ENCODE measurements at places on chromosomes 7 and 10.

- no peak for DNase-seq
Observed at GRCh38 chr10:129933456-129934092, 30.5 kb downstream of the EBF3 start.

DNA sequence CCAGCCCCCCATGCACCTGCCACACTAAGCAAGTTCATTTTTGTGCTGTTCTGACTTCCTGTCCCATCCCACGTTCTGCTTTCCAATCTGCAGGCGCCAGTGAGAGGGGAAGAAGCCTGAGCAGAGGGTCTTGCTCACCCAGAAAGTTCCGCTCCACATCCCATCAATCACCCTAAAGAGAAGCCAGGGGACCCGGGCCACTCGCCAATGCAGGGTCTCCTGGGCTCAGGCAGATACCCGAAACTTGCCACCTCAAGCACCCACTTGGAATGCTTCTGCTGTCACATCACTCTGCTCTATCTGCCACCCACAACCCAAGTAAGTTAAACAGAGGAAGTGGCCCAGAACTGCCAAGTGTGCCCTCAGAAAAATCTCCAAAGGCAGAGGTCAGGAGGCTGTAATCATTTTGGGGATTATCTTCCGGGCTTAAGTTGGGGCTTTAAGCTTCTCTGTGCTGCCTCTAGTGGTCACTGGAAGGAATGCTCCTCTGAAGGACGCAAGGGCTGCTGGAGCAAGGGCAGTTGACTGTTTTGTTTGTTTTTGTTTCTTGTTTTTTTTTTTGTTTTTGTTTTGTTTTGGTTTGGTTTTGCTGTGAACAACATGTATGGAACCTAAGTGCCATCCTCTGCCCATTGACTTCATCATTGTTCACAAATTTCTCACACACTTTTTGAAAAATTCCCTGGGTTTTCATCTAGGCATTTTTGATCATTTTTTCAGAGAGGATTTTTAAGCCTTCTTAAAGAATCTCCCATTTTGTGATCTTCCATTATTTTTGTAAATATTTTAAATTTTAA, 25.5 kb downstream of the PRR15 start:
- peak; percentile 85 for DNase-seq

GRCh38 chr7:73577627-73578341, 595 bp downstream of the TBL2 start:
- peak; percentile 39 for DNase-seq

- peak; percentile 86 for DNase-seq
Observed at GRCh38 chr7:96321031-96321657, 754 bp downstream of the SLC25A13 start.

GRCh38 chr10:126227762-126228134, 160.5 kb downstream of the ADAM12 start:
- no peak for DNase-seq

Measured in NAMALWA (cell line).